Stimulated activated CD8-positive, alpha-beta memory T cell treated with anti-CD3 and anti-CD28 coated beads, Interleukin-7, amount 100 ng/mL, for 1 hour (primary cell): ENCODE measurements at places on chromosomes 3 and 15.

GRCh38 chr15:63986185-63986680 is 60.1 kb downstream of the DAPK2 start:
- DNase-seq = no peak

DNA sequence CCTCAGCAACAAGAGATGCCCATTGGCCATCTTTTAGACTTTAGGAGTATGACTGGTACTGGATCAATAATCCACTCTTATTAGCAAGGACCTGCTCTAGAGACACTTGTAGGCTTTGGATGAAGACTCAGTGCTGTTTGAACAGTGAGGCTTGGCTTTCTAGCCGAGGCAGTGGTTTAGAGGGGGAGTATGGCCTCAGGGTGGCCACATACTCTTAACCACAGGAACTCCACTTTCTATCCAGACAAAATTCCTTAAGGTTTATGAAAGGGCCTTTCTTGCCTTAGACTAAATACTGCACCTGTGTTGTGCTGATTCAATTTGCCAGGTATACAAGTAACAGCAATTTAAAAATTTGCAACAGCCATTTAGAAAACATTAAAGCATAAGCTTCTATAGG is 1046.3 kb downstream of the DIPK2A start:
- no peak for DNase-seq

- DNase-seq = no peak
Observed at GRCh38 chr15:83816124-83816883, 162.4 kb downstream of the ADAMTSL3 start.

- no peak for DNase-seq
Observed at GRCh38 chr3:117788061-117788460, 1078.5 kb downstream of the TUSC7 start.

GRCh38 chr3:174126990-174127758 is 729.6 kb downstream of the NLGN1 start:
- DNase-seq = no peak

DNA sequence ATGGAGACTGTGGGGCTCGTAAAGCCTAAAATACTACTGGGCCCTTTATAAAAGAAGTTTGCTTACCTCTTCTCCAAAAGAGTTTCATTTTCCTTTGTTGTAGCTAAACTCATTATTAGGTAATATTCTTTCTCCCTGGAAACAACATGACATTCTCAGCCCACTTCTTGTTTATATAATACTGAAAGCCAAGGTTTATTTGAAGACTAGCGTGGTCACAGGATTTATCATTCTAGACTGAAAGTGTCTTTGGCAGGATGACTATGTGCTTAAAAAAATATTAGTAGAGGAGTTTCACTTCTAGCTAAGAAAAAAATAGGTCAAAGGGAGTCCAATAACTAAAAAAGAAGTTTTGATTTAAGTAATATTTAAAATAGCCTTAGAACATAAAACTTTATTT is 1085.2 kb upstream of the CADM2 start:
- DNase-seq = no peak

DNA sequence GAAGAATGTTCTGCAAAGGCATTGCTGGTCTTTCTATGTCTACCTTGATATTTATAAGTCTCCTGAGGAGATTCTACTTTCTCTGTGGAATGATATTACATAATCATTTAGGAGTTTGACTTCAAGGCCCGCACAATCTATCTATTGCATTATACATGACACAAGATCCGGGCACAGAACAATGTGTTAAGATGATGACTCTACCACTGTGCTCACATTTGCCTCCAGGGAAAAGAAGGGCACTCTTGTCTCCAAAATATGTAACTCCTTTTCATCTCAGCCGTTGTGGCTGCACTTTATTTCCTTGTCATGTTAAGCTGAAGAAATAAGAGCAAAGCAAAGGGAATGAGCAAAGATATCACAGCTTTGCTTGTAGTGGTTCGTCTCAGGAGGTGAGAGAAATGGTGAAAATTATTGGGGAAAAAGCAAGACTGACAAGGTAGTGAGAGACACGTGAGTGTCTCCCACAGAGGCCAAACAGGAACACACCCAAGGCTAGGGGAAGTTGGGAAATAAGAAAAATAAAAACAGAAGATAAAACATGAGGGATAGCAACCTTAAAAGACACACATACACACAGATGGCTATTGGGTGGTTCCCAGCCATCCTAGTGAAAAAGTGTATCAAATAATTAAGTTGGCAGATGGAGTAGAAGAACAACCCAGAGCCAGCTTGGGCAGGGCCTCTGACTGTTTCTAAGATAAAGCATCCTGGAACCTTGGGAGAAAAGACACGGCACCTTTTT is 184.3 kb downstream of the P3H2 start:
- no peak for DNase-seq

- DNase-seq = no peak
Observed at GRCh38 chr3:42014458-42014920, 52.6 kb upstream of the ULK4 start.

GRCh38 chr3:46090161-46090591 is 62.9 kb upstream of the XCR1 start:
- no peak for DNase-seq

GRCh38 chr15:42353061-42353460 is 6.2 kb upstream of the CAPN3 start:
- no peak for DNase-seq

- no peak for DNase-seq
Observed at GRCh38 chr3:58093574-58094195, 85.5 kb downstream of the FLNB start.

GRCh38 chr15:101724675-101725005 is 367 bp upstream of the TARS3 start:
- DNase-seq = no peak

GRCh38 chr3:42705962-42706585 is 3.5 kb upstream of the HHATL start:
- no peak for DNase-seq

- no peak for DNase-seq
Observed at GRCh38 chr3:46894256-46894655, 16.7 kb downstream of the PTH1R start.

DNA sequence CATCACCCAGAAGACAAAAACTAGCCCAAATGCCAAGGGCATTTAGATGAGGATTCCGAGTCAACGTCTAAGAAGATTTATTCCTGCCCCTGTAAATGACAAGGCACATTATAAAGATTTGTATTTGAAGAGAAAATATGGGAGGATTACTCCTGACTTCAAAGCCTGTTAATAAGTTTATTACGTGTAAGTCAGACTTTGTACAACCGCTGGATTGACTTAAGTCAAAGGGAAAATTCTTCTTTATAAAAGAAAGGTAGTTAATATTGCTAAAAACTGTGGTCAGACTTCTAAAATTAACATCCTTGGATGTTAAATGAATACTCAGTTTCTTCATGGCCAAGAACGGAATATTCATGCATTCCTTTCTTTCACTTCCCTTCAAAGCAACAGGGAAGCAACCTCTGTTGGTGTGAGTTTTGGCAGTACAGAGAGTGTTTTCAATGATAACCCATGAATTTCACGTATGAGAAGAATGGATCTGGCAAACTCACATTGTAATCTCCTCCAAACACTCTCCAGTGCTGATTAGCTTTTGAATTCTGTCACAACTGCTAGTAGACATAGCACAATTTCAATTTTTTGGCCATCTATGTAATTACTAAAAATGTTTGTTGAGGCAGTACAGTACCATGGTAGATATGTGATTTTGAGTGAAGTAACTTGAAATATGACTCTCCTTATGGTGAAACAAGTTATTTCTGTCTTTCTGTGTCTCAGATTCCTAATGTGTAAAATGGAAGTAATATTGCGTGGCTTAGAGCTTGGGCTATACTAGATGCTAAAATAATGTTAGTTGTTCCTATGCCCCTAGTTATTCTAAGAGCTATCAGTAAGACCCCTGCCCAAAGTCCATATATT is 62.0 kb downstream of the PLD1 start:
- no peak for DNase-seq

GRCh38 chr3:131795390-131796090 is 239.3 kb downstream of the CPNE4 start:
- DNase-seq = no peak

DNA sequence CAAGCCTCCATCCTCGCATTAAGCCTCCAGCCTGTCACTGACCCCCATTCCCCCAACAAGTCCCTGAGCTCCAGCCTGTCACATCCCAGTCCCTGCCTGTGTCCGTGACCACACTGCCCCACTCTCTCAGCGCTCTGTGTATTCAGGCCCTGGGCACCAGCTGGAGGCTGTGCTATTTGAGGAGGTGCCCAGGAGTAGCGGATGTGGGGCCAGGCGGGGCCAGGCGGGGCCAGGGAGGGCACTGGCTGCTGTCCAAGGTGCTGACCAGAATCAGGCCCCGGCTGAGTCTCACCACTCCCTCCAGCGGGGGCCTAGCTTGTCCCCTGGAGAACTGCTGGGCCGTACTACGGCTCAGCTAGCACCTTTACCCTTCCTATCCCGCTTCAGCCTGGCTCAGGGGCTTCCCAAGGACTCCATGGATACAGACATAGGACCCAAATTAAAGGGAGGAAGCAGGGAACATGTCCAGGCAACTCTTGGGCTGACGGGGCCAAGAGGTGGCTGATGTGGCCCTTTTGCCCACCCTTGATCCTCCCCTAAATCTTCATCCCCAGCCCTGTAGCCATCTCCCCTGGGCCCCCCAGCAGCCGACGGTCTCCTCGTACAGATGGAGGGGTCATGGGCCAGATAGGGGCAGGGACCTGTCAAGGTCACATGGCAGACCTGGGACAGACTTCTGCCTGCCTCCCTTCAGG is 1.1 kb downstream of the HHATL start:
- DNase-seq = peak; percentile 7

- no peak for DNase-seq
Observed at GRCh38 chr3:111103807-111104206, 32.2 kb downstream of the NECTIN3 start.

- no peak for DNase-seq
Observed at GRCh38 chr3:189927975-189928895, 192.5 kb downstream of the P3H2 start.

DNA sequence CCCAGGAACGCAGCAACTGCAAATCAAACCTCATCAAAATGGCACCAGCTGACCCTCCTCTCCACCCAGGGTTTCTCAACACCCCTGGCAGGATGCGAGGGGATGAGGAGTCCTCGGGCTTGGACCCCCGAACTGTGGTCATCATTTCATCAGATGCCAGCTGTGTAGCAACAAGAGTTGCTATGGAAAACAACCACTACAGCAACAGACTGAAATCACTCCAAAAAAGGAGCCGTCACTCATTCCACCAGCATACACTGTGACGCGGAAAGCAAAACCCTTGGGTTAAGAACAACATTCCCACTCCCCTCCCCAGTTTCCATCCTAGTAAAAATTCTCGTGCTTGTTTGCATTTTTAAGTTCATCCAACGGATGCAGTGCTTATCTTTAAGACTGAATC is 40.1 kb downstream of the VGLL4 start:
- no peak for DNase-seq

- DNase-seq = no peak
Observed at GRCh38 chr3:104176706-104177105, 1190.0 kb upstream of the ALCAM start.

DNA sequence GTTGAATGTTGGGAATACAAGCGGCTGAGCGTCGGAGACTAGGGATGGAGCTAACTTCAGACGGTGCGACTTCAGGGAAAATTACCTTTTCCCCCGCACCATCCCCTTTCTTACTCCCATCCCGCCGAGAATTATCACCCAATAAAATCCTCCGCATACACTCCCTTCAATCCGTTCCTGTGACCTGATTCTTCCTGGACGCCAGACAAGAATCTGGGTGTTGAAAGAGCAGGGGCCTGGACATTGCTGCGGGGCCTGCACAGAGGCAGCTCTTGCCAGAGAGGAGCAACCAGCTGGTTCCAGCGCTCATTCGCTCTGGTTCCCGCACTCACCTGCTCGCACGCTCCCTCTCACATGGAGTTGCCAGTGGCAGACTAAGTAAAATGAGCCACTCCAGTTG is 241.9 kb downstream of the ALCAM start:
- no peak for DNase-seq

DNA sequence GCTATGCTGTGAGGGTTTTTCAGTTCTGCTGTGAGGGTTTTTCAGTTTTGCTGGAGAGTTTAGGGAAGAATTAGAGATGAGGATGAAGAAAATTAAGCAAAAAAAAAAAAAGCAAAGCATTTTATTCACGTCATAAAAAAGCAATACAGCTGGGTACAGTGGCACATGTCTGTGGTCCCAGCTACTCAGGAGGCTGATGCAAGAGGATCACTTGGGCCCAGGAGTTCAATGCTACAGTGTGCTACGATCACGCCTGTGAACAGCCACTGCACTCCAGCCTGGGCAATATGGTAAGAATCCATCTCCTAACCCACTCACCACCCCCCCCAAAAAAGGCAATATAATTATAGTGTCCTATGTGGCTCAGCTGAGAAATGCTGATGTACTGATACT is 162.7 kb downstream of the MAGI1 start:
- DNase-seq = no peak

GRCh38 chr15:81356252-81356651 is 17.8 kb downstream of the TMC3 start:
- no peak for DNase-seq

DNA sequence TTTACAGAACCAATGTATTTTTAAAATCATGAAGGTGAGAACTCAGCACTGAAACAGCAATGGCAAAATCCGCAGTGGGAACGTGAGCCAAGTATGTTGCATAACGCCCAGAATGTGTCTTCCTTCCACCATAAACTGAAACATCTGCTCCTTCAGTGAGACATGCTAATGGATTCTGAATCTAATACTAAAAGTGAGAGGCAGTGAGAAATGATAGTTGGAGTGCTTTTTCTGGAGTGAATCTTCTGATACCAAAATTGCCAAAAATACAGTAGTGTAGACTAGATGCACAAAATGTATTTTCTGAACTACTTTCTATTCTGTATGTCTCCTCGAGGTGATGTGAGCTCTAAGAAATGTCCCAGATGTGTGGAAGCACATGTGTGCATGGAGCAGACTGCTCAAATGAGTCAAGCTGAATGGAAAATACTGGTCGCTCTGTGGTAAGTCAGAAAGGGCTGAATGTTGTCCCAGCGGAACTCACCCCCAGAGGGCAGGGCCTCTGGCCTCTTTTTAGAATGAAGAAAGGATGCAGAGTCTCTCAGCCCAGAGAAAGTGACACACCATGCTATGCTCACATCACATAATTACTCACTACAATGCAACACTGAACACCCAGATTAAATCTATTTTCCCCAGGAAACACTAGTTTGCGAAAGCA is 73.0 kb downstream of the ATP10A start:
- no peak for DNase-seq

DNA sequence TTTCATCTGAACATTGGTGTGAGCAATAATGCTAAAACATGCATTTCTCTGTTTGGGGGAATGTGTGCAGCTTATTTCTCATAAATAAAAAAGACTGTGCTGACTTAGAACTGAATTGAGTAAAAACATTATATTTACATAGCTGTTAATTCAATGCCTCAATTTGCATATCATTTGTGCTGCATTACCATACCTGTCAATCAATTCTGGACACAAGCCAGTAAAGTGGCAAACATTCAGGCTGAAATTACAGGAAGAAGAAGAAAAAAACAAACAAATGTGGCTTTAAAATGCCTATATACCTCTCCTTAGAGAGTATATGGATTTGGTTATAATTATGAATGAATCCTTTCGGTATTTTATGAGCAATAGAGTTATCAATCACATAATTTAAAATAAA is 380.1 kb upstream of the GBE1 start:
- DNase-seq = no peak
